ENCODE measurements at places on chromosomes 4 and X.

GRCh38 chr4:39626261-39626660, 12.4 kb downstream of the SMIM14 start:
- DNase-seq: no peak

DNA sequence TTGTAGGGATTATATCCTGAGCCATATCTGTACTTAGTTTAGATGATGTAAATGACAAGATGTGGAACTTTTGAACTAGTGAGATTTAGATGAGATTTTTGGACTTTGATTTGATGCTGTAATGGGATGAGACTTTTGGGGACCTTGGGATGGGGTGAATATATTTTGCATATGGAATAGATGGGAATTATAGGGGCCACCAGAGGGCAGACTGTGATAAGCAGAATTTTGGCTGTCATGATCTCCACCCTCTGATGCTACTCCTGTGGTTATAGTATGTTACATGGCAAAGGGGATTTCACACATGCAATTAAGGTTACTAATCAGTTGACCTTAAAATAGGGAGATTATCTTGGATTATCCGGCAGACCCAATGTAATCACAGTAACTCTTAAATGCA, 214.0 kb upstream of the NHS start:
- peak; percentile 2 for DNase-seq

DNA sequence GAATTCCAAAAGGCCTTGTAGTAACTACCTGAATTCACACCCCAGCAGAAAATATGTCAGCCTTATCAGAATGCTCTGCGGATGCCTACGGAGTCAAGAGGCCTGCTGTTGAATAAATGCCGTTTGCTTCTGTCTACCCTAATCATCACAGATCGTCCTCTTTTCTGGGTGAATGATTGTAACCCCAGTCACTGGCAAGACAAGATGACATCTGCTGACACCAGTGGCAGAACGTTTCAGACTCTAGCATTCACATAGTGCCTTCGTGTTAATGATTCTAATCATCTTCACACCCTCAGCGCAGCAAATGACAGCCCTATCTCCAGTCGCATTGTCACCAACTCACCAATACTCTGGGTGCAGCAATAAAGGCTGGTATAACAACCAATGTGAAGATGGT, 89.1 kb upstream of the MAP3K15 start:
- no peak for DNase-seq

DNA sequence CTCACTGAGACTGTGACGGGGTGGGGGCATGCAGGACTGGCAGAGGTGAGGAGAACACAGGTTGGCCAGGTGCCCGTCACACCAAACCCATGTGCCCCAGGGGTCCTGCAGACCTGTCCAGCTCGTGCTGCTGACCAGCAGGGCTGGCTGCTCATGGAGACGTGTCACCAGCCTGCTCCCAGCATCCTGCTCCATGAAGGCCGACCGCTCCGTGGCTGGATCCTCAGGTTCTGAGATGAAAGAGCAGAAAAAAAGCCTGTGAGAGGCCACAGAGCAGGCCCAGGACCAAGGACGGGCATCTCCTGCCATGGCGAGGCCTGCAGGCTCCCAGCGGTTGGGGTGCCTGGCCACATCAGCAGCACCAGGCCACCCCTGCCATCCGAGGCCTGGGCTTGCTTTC, 71.7 kb upstream of the DRD5 start:
- DNase-seq: no peak

GRCh38 chr4:22427675-22428074, 88.2 kb downstream of the ADGRA3 start:
- DNase-seq: no peak

GRCh38 chr4:67886281-67886680, 2.5 kb upstream of the TMPRSS11D start:
- DNase-seq: no peak

DNA sequence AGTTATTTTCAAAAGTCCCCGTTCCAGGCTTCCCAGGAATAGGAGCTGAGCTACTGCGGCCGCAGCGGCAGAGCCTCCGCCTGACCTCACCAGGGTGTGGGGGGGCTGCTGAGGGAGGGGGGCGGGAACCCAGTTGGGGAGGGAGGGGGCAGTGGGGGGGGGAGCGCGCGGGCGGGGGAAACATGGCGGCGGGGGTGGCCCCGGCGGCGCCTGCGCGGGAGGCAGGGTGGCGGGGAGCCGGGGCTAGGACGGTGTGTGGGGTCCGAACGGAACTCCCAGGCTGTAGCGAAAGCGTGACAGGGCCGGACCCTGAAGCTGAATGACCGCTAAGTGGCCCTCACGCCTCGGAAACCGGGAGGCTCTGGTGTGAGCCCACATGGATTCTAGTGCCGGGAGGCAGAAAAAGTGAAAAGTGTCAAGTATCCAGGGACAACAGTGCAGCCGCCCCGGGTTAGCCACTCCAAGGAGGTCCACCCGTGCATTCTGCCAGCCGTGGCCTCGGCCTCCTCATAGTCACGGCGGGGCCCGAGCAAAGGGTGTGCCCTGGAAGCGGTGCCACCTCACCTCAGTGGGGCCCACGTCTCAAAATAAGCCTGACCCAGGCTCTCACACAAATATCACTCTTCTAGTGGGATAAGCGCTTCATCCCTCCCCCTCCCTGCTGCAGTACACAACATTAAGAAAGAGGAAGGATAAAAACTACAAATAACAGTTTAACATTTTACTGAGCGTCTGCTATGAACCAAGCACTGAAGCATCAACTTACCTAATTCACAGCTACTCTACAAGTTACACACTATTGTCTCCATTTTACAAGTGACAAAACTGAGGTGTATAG, at the start of gene KLHL13:
KLHL13 (minus strand) TSS at position 98 of the 838 bp plus-strand sequence. CDS start 88,337 bp downstream, outside the sequence.
- DNase-seq: peak; percentile 10

DNA sequence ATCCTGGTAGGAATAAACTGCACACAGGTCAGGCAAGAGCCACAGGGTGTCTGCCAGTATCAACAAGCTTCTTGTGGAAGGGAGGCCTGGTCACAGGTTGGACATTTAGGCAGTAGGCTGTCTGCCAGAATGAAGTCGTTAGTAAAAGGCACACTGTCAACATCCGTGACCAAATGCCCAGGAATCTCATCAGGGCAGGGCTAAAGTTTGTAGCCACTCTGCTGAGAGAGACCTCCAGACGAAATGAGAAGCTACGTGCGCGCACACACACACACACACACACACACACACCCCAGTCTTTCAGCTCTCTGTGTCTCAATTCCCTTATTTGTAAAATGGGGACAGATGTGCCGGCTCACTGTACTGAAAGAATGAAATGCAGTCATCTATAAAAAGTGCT, 408.7 kb upstream of the ZFP42 start:
- no peak for DNase-seq

- no peak for DNase-seq
Observed at GRCh38 chr4:184907216-184907615, 81.4 kb upstream of the ACSL1 start.

DNA sequence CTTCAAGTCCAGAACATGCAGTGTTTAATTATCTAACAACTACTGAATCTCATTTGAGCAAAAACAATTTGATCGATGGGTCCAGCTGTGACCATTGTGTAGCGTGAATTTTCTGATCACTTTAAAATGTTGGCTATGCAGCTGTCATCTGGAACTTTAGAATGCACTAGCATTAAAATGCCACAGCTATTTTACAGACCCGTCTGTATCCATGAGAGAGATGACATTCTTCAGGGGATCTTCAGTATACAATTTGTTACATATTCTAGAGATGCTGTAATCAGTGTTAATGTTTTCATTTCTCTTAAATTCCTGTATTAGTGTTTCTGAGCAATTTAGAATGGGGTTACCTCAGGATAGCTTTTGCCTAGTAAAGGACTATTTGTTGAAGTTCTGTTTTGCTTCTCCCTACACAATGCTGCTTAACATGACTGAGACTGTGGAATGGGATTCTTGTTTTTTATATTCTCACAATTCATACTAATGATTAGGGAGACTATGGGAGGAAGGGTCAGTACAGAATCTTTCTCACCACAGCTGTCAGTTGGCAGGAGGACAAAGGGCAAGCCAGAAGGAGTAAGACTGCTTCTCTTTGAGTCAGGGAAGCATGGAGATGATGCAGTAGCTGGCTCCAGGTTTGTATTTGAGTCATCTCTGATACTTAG, 13.2 kb upstream of the CTSO start:
- DNase-seq: no peak

GRCh38 chr4:182179751-182180150, 63.5 kb upstream of the TENM3 start:
- no peak for DNase-seq

DNA sequence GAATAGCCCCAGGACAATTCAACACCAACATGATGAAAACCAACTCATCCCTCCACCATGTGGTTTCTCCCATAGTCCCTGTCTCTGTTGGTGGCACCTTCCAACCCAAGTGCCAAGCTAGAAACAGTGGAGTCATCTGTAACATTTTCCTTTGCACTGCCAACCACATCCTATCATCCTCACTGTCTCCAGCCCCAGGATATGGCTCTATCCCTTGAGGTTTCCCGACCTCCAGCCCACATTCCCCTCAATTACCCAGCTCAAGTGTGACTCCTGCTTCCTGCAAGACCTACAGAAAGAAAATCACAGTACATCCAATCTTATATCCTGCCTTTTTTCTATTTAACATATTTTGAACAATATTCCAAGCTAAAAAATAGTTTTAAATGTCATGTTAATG, 24.2 kb downstream of the PNMA6F start:
- DNase-seq: no peak

DNA sequence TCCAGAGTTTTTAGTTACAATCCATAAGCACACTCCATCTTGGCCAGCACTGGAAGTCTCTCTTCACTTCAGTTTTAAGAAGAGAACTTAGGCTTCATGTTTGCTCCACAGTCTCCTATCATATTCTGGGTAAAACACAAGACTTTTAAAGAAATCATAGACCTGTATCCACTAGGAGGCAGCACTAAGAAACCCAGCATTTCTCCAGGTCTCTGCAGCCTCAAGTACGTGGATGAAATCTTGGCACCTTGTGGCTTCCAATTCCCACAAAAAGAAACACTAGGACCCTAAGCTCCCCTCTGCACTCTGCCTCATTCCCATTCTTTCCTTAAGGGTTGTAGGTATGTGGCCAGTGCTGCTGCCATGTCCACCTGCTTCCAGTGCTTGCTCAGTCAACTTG, 367.3 kb upstream of the CASK start:
- no peak for DNase-seq

DNA sequence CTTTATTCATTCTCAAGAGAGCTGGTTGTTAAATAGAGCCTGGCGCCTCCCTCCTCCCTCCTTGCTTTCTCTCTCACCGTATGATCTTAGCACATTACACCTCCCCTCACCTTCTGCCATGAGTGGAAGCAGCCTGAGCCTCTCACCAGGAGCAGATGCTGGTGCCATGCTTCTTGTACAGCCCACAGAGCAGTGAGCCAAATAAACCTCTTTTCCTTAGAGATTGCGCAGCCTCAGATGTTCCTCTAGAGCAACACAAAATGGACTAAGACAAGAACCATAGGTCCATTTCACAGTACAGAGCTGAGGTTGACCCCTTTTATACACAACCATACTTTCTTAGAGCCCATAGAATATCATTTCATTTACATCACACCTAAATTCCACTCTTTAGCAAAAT, 10.1 kb upstream of the TMEM144 start:
- no peak for DNase-seq

DNA sequence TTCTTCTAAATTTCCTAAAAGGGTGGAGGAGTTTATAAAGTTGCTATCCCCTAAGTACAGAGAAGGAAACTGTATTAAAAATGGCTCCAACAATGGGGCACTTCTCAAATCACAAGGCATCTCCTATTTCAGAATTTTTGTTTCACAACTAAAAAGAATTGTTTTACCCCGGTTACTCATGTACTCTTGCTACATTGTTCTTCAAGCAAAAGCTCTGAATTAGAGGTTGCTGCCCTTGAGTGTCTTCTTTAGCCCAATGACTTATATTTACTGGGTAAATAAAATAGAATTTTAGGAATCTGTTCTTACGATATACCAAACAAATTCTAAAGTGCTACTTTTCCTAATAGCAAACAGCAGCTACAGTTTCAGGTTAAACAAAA, 67.5 kb downstream of the PPEF2 start:
- no peak for DNase-seq

GRCh38 chr4:153901220-153901619, 112.3 kb upstream of the SFRP2 start:
- no peak for DNase-seq

DNA sequence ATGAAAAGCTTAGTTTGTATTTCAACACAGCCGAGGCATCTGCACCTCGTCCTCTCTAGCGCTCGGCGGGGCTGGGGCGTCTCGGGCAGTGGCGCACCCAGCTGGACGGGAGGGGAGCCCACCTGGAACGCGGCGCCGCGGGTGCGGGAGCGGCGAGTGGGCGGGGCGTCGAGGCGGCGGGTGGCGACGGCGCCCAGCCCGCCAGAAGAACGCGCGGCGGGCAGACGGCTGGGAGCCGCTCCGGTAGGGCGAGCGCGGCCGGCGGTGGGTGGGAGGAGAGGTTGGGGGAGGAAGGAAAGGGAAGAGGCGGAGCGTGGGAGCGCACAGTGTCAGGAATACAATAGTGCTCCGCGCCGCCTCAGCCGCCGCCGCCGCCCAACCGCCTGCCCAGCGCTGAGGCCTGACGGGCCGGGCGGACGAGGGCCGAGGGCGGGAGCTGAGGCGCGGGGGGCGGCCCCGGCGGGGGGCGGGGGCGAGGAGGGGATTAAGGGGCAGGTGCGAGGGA, at the start of gene JADE3:
JADE3 (plus strand) TSS at position 324 of the 505 bp plus-strand sequence. CDS start 72,474 bp downstream, outside the sequence.
- DNase-seq: peak; percentile 67

DNA sequence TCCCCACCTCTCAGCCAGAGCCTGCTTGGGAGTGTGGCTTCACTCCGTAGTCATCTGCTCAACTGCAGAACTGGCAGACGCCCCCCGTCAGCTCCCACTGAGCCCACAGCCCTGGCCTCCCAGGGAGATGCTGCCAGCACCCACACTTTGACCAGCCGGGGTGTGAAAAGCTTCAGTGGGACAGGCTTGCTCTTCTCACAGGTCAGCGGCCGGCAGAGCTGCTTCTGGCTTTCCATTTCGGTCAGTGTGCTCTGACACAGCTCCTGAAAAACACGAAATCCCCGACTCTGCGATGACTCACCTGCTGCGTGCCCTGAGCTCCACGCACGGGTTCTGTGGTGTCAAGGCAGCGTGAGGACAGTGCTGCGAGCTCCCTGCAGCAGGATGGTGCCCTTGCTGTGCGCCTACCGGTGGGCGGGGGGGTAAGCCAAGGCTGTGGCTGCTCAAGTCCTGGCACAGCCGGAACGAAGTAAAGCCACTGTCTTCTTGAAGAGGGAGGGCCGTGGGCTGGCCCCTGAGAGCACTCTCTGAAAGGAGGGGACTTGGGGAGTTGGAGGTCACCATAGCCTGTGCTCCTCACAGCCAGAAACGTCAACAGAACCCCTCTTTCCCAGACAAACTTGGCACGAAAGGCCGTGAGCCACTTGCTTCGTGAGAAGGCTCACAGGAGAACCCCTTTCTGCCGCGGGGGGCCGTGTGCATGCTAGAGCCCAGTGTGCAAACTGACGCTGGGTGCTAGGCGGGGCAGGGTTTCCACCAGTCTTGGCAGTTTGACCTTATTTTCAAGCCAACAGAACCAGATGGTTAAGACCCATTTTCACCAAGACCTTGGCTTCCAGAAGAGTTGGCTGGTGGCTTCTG, 23.6 kb downstream of the NOP14 start:
- DNase-seq: no peak
